ENCODE measurements at places on chromosomes 1 and 21.

GRCh38 chr21:44931137-44931500, 8.7 kb upstream of the SLX9 start:
- DNase-seq, result no peak

GRCh38 chr1:29388170-29388569, 151.8 kb downstream of the PTPRU start:
- no peak for DNase-seq

- no peak for DNase-seq
Observed at GRCh38 chr1:162275622-162276175, 101.0 kb downstream of the SPATA46 start.

- DNase-seq, result no peak
Observed at GRCh38 chr1:115437196-115437595, 99.1 kb upstream of the NGF start.

DNA sequence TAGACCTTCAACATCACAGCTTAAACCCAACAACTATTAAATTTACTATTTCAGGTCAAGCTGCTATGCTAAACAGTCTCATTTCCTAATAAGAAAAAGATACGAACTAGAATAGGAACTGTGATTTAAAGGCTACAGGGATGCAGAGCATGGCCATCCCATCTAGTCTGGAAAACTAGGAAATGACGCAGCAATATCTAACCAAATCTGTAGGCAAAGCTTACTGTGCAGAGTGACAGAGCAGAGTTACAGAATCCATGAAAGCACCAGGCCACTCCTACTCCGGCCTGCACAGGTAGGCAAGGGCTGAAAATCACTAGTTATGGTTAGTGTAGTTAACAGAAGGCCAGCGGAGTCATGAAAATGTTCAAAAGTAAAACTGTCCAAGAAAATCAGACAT, 2.1 kb downstream of the HLCS start:
- no peak for DNase-seq

DNA sequence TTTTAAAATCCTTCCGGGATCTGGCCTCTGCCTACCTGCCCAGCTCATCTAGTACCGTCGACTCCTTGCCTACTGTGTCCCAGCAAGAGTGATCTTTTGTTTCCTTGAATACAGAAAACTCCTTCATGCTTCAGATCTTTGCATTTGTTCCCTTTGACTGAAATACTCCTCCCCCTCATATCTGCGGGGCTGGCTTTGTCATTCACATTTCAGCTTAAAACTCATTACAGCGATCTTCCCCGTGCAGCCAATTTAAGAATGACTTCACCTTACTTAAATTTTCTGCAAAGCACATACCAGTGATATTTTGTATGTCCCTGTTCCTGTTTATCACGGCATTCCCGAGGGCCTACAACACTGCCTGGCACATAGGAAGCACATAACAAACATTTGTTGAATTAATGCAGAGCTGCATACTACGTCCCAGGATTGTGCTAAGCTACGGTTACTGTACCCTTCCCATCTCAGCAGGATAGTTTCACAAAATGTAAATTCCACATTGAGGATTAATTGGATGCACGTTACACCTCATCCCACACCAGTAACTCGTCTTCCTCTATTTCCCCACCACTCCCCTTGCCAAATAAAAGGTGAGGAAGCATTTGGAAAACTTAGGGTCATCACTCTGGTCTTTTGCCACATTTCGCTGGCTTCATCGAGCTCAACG, 837 bp upstream of the DESI2 start:
- DNase-seq, result no peak

DNA sequence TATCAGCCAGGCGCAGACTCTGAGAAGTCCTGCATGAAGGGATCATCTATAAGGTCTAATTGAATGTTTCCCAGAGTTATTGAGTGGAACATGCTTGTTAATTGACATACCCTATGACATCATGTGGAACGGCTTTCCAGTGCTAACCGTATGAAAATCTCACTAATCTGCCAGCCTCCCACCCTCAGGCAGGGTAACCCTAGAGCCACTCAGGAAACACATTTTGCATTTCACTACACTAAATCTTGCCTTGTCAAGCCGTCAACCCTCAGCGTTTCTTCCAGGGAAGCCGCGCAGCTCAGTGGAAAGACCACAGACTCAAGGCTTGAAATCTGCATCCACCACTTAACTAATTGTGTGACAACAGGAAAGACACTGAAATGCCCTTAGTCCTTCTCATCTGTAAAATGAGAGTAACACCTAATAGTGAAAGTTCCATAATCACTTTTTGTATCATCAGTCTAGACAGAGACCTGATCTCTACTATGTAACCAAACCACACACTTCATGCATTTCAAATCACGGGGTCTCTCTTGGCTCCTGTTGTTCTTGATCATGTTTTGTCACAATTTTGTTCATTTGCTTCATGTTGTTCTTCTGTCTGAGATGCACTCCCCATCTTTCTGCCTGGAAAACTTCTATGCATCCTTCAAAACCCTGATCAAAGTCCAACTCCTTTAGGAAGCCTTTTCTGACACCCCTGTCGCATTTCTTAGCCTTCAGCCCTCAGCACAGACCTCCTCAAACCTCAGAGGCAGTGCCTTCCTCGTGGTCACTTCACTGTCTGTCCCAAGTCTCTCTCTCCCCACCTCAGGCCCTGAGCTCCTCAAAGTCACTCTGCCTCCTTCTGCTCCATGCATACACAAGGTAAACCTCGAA, 246.5 kb downstream of the TOMM20 start:
- no peak for DNase-seq

- DNase-seq, result no peak
Observed at GRCh38 chr1:32991386-32991785, 26.8 kb upstream of the RNF19B start.

DNA sequence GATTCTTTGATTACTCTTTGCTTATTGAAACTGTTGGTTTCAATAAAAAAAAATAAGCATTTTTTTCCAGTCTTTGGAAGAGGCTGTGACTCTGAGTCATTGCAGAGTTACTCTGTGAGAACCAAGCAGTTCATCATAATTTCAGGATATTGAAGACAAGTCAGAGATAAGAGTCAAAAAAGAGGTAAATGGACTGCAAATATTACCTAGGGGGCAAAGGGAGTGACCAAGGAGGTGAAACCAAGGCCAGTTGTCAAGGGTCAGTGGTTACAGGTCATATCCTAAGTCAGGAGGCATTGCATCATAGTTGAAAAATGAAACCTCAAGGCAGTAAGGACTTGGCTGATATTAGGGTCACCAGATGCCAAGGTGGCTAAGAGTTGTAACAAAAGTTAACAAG, 597.1 kb upstream of the USP24 start:
- DNase-seq, result no peak

GRCh38 chr21:45130324-45130774, 56.0 kb downstream of the ADARB1 start:
- no peak for DNase-seq

- no peak for DNase-seq
Observed at GRCh38 chr1:203656796-203657747, 30.4 kb downstream of the ATP2B4 start.

- DNase-seq, result no peak
Observed at GRCh38 chr1:227541796-227542152, 21.6 kb upstream of the ZNF678 start.

DNA sequence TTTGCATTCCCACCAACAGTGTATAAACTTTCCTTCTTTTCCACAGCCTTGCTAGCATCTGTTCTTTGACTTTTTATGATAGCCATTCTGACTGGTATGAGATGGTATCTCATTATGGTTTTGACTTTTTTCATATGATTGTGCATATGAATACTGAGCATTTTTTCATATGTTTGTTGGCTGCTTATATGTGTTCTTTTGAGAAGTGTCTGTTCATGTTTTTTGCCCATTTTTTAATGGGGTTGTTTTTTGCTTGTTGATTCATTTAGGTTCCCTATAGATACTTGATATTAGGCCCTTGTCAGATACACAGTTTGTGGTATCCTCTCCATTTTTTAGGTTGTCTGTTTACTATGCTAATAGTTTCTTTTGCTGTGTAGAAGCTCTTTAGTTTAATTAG, 185.8 kb upstream of the SPAG17 start:
- no peak for DNase-seq

- DNase-seq, result no peak
Observed at GRCh38 chr21:37623689-37624088, 257.1 kb downstream of the DYRK1A start.

GRCh38 chr1:117284399-117285215, 73.9 kb upstream of the VTCN1 start:
- DNase-seq, result no peak

DNA sequence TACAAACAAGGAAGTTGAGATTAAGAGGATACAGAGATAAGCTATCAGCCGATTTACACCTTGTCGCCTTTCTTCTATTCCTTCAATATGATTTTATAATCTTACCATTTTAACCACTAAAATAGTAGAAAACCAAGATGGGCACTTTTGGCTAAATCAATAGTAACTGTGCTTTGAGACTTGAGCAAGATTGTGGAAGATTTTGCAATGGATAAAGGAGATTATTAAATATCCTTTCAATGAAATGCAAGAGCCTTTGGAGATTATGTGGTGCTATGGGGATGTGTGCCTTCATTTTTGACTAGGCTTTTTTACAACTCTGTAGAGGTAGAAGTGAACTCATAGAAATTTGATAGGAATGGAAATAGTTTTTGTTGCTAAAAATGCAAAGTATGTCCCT, 33.7 kb downstream of the ADAMTS1 start:
- no peak for DNase-seq

- no peak for DNase-seq
Observed at GRCh38 chr1:161954050-161954449, 69.6 kb downstream of the OLFML2B start.

- no peak for DNase-seq
Observed at GRCh38 chr1:156359973-156360372, 9.0 kb upstream of the RHBG start.

GRCh38 chr1:115911294-115911693, 65.0 kb upstream of the SLC22A15 start:
- DNase-seq, result no peak

GRCh38 chr1:185559151-185559550, 175.0 kb upstream of the HMCN1 start:
- no peak for DNase-seq

GRCh38 chr1:219812491-219813203, 115.7 kb downstream of the SLC30A10 start:
- DNase-seq, result no peak

- DNase-seq, result no peak
Observed at GRCh38 chr1:206575165-206575893, 36.9 kb downstream of the EIF2D start.

- no peak for DNase-seq
Observed at GRCh38 chr1:27481994-27482620, 7.9 kb downstream of the WASF2 start.

DNA sequence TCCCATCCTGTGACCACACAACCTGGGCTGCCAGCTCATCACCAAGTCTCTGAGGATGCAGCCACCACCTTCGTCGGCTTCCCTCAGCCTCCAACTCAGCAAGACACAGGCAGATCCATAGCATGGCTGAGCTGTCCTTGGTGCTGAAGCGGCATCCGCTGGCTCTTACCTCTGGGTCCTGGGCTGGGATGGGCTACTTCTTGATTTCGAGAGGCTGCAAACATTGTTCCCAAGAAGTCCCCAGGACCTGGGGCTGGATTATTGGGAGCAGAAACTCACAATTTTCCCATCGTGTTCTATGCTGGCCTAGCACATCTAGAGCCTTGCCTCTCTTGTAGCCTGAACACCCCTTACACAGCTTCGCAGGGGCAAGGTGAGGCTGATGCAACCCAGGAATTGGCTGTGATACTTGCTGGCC, 24.9 kb upstream of the C1QA start:
- no peak for DNase-seq

DNA sequence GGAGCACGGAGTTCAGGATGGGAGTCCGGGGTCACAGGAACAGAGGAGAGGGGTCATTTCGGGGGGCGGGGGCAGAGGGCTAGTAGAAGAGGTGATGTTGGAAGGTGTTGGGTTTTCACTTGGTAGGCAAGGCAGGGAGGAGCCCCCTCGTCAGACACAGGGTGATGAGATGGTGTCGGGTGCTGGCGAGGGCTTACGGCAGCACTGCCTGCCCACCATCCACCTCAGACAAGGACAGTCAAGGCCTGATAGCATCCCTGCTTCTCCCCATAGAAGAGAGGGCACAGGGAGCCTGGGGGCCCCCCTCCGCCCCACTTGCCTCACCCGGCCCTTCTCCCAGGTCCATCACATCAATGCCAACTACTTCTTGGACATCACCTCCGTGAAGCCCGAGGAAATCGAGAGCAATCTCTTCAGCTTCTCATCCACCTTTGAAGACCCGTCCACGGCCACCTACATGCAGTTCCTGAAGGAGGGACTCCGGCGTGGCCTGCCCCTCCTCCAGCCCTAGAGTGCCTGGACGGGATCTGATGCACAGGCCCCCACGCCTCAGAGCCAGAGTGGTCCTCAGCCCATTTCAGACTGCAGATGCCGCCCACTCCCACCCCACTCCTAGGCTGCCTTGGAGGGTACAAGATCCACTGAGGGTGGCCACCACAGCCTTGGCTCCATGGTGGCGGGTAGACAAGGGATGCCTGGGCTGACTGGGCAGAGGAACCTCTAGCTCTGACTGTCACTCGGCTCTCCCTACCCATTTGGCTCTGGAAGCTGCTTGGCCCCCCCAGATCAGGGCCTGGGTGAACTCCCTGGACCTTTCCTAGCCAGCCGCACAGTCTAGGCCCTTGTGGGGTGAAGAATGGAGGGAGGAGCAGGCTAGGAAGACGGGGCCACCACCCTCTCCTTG, 4.3 kb upstream of the MTFR1L start:
- DNase-seq, result no peak

GRCh38 chr1:21284206-21285054, 5.8 kb downstream of the ECE1 start:
- DNase-seq, result no peak

DNA sequence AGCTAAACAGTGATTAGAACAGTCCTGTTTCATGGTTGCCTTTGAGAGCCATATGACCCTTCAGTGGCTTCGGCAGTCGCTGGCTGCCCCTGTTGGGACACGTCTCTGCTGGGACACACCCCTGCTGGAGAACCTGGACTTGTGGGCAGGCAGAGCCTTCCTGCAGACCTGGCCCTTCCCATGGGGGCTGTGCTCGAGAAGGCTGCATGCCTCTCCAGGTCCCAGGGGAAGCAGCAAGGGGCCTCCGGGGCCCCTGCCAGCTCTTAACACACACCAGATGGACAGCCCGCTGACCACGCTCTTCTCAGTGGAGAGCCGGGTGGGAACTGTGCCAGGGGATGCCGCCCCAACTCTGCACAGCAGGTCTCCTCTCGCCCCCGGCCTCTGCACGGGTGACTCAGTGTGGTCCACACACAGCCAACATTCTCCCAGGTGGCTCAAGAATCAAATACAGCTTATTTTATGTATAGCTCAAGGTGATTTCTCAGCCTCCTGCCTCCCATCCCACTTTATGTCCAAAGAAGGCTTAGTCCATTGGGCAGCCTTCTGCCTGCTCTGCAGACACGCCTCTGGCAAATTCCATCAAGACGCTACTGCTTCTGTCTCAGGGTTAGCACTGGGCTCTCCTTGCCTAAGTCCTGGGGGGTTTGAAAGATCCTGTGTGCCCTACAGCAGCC, 450.8 kb downstream of the KIF26B start:
- DNase-seq, result no peak

- DNase-seq, result no peak
Observed at GRCh38 chr1:166302989-166303758, 136.4 kb upstream of the FAM78B start.

DNA sequence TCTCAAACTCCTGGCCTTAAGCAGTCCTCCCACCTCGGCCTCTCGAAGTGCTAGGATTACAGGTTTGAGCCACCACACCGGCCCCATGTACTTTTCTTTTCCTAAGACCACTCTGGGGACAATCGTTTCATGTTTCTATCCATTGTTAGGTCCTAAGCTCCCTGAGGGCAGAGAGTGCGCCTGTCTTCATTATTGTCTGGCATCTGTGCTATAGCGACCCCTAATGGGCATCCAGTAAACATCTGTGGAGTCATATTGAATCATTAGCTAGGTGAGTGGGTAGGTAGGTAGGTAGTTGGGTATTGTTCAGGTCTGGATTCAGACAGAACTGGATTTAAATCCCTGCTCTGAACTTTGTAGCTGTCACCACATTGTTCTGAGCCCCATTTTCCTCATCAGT, 66.1 kb downstream of the TMEM53 start:
- no peak for DNase-seq
